Neural crest cell (in vitro differentiated cells): ENCODE measurements at places on chromosomes 5 and 9. TPM values are rescaled to one million over a fixed set of nuclear protein-coding genes. Genes with fewer than 3 reads are reported as not detected.

DNA sequence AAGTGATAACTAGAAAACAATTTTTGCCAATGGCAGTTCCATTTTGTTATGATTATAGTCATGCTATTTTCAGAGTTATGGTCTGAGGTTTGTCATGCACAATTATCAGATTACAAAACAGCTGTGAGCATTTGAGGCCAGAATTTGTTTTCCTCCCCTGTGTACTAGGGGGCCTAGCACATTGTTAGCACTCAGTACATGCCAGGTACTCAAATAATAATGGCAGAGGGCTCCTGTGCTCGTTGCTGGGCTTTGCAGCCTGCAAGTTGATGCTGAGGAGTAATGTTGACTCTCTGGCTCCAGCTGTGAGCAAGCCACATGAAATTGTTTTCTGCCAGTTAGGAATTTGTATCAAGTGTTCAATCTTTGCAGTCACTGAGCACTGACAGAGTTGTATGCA is 6.9 kb downstream of the DNAI1 start:
- DNase-seq, result no peak

GRCh38 chr5:157516626-157517325 is 56.8 kb downstream of the NIPAL4 start:
- no peak for DNase-seq

DNA sequence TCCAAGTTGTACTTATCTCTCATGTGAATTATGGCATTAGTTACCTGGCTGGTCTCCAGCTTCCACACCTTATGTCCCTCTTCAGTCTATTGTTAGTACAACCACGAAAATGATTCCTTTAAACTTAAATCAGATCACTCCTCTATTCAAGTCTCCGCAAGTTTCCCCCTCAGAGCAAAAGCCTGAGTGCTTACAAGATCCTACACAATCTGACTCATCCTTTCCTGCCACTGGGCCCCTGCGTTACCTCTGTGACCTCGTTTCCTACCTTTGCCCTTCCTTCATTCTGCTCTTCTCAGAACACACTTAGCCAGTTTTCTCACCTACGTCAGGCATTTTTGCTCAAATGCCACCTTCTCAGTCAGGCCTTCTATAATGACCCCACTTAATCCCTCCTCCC is 45.1 kb upstream of the GLIS3 start:
- DNase-seq, result no peak

The HMMR gene
- 38.5 and 44.4 TPM in 2 replicates for total RNA-seq
